Activated gamma-delta T cell treated with Interleukin-2 at 50 U/mL for 16 hours (primary cell): ENCODE measurements at places on chromosomes 1 and 21.

GRCh38 chr1:50873458-50874187 lies 86.4 kb downstream of the FAF1 start:
- peak; percentile 62 for DNase-seq

DNA sequence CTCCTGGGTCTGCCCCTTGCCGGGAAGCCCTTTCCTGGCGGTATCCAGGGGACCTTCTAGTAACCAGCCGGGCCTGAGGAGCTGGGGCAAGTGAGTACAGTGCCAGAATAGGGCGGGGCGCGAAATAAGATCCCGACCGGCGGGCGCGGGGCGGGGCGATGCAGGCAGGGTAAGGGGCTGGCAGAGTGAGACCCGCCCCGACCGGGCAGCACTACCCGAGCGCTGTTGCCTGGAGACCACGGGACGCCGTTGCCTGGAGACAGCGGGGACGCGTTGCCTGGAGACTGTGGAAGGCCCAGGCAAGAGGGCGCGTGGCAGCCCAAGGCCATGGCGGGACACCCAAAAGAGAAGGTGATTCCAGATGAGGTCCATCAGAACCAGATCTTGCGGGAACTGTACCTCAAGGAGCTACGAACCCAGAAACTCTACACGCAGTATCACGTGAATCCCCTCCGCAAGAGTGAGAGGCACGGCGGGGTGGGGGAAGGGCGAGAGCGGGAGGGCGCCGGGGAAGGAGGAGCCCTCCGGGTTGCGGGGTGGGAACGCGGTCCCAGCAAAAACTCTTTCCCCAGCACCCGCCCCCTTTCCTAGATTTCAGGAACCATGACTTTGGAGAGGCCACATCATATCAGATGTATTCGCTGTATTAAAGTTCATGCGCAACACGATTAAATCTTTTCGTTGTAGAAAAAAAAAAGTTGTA lies 24.3 kb downstream of the EBNA1BP2 start:
- peak; percentile 7 for DNase-seq

GRCh38 chr1:75693551-75693950 lies 31.0 kb upstream of the ACADM start:
- no peak for DNase-seq

DNA sequence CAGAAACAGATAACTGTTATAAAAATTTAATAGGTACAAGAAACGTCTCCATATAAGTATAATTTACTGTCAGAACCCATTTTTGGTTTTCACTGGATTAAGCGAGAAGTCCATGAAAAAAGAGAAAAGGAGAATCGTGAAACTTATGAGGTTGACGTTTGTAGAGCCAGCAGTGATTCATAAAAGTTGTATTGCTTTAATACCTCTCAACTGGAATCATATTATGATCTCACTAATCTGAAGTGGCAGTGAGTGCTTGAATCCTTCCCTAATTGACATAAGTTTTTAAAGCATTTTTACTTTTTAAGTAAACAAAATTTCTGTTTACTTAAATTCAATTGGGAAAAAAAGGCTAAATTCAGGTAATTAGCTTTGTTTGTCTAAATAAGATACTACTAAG lies 315.3 kb downstream of the TPR start:
- no peak for DNase-seq

DNA sequence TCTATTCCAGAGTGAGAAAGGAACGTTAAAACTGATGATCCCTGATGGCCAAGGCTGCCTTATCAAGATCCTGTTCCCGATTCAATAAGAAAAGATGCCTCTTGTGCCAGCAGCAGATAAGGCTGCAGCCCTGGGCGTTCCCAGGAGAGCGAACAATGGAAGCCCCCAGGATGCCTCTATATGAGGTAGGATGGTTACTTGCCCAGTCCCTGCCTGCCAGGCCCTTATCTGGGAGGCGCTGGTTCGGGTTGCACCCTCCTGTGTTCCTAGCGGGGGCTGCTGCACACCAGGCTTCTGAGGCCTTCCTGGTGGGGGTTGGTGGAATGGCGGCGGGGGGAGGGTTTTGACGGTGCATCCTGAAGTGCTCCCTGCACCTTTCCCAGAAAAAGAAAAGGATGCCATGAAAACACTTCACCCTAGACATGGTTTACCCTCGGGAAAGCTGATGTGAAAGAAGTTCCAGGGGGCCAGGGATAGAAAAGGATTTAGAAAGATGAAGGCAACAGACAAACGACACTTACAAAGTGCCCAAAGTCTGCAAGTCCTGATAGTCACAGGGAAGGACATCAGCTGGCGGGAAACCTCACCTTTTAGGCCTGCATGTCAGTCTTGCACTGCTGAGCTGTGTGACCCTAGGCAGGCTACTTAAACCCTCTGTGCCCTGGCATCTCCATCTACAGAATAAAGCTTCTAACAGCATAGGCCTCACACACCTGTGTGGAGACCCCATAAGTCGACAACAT lies 100.3 kb downstream of the KCNJ15 start:
- no peak for DNase-seq

DNA sequence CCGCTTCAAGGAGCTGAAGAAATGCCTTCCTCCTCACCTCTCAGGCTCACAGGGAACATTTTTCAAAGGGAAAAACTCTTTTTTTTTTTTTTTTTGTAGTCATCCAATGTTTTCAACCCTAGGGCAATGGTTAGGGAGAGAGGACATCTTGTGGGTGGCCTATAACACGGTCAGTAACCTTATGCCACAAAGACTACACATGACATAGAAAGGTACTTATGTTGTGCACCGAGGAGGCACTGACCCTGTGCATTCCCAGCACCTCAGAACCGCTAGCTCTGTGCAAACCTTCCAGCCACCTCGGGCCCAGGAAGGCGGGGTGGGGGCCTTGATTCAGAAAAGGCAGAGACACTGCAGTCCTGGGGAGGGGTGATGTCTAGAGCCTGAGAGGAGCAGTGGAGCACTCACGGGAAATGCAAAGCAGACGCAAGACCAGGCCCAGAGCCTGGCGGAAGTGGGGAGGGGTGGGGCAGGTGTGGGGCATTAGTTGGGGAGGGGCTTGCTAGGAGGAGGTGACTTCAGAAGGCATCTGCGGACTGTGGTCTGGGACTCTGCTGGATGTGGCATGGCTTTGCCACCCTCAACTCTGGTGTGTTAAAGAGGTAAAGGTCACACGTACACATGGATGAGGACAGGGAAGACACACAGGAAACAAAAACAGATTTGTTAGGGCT lies 68.6 kb downstream of the MDM4 start:
- peak; percentile 17 for DNase-seq

DNA sequence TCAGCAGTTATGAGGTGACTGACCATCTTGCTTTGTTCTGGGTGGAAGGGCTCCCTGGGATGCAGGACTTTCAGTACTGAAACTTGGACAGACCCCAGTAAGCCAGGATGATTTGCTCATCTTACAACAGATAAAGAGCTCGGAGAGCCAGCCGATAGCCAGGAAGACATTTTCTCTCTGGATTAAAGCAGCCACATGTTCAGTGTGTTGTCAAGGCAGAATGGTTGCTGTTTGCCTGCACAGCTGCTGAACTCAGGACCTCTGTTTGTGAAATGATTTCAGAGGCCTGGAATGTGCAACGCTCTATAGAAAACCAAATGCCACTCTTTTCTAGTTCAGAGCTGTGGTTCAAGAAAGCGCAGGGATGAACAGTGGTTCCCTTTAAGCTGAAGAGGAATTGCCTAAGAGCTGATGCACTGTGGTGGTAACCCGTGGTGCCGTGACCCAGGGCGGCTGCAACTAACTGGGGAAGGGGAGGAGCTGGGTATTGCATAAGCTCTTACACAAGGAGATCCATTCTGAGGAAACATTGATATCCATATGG lies 40.7 kb downstream of the CASQ2 start:
- DNase-seq, result no peak

DNA sequence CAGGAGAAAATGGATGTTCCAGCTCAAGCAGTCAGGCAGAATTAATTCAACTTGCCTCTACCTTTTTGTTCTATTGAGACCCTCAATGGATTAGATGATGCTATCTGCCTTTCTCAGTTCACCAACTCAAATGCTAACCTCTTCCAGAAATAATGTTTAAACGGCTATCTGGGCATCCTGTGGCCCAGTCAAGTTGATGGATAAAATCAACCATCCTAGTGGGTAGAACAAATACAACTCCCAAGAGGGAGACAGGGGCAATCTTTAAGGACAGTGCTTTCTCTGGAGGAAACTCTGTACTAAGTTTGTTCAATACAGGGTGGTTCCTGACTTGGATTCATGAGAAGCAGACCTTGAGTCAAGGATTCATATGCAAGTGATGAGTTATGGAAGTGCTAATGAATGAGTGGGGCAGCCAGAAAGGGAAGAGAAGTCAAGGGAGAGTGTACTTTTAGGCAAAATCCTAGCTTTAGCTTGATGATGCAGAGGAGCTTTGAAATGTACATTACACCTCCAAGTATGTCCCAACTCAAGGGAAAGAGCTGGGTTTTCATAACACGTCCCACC lies 49.4 kb upstream of the COG2 start:
- DNase-seq, result no peak

DNA sequence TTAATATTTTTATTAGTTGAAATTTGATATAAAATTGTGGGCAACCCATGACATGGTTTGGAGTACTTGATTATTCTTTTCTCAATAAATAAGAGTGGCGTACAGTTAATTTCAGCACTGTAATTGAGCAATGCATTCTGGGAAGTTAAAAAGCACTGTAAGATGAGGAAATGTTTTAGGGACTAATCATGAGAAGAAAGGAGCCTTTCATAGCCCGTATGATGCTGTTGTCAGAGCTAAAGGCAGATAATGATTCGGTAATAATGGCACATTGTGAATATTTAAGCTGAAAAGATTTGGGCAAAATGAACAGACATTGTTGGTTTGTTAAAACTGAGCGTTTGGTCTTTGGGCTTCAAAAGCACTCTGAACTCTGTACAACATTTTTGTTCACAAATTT lies 139.3 kb downstream of the NFIA start:
- DNase-seq, result no peak

- no peak for DNase-seq
These were observed 153.3 kb upstream of the SGIP1 start for GRCh38 chr1:66380452-66381212.

DNA sequence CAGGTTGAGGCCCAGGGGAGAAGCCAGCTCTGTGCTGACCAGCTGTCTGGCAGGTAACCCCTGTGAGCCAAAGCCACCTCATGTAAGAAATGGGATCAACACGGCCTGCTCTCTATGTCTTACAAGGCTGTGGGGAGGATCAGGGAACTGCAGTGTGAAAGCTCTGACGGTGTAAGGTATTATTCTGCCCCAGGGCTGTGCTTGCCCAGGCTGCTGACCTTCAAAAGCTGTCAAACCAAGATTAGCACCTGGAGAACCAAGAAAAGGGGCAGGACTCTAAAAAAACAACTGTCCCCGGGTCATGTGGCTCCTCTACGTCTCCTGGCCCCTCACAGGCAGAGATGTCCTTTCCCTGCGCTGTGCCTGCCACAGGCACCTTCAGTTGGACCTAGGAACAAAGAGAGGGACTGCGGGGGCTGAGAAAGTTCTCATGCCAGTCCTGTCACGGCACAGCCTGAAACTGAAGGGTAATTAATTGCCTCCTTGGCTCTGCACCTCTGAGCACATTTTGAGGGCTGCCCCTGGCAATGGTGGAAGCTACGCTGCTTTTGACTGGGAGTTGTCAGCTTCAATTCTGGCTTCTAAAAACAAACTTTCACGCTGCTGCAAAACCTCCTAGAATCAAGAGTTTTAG lies 77.6 kb downstream of the PGBD5 start:
- no peak for DNase-seq

GRCh38 chr1:117673405-117673804 lies 67.6 kb downstream of the TENT5C start:
- no peak for DNase-seq

DNA sequence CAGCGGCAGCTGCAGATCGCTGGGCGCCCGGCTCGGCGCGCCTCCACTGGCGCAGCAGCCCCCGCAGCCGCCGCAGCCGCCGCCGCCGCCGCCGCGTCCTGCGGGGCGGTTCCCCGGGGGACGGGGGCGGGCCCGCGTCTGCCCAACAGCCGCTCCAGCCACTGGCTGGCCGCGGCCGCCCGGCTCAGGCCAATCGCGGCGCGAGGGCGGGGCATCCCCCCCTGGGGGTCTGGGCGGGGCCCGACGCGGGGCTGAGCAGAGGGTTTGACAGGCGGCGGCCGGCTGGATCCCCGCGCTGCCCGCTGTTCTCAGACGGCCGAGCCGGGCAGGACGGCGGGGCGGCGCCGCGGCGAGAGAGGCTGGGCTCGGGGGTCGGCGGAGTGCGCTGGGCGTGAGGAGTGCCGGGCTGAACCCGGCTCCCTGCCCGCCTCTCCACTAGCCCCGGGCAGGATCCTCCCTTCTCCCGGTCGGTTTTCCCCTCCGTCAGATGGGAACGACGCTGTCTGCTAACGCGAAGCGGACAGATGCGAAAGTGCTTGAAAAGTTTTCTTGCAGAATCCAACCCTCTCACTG lies at the start of gene GLIS1:
GLIS1 (minus strand) TSS at position 56 of the 573 bp plus-strand sequence. CDS start 1,100 bp downstream, outside the sequence.
- DNase-seq, result peak; percentile 37

DNA sequence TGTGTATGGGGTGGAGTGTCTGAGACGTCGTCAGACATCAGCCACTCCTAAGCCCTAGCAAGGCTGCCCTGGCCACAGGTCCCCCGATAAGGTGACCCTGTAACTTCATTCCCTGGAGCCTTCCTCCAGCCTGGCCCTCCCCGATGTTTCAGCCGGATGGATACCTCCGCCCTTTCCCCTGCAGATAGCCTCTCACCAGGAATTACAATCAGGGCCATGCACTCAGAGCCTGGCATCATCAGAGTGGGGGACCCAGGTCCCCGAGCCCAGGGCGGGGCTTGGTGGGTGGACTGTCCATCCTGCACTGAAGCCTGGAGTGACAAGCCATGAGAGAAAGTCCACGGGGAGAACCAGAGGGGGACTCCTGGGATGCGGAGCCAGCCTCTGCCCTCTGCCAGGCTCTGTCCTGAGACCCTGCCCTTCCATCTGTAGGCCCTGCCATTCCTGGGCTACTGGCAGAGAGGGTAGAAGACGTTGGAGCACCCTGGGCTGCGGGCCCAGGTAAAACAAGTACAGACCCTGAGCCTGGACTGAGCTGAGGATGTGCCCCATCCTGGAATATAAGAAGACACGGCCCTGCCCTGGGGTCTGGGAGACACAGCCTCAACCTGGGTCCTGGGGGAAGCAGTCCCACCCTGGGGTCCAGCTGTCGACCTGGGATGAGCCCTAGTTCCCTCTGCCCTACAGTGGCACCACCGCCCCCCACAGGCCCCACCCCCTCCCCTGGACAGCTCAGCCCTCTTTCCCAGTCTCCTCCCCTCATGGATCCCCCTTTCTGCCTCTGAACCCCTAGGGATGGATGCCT lies 16.8 kb upstream of the ARF1 start:
- DNase-seq, result no peak

DNA sequence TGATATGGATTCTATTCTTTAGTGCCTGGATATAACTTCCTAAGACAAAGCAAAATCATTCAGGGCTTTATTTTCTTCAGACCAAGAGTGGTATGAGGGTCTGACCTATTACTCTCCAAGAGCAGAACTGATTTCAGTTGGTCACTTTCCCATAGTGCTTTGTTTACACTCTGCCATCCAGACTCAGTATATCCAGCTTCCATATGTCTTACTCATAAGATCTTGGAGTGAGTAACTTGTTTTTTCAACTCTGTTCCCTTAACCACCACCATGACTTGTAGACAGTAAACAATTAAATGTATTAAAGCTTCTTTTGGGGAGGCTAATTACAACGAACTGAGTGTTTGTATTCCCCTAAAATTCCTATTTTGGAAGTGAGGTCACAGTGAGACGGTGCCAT lies 83.4 kb downstream of the USP24 start:
- no peak for DNase-seq

GRCh38 chr1:178946416-178946815 lies 75.5 kb upstream of the ANGPTL1 start:
- no peak for DNase-seq

- no peak for DNase-seq
These were observed 9.3 kb downstream of the FTCD start for GRCh38 chr21:46145840-46146691.
